ENCODE measurements at places on chromosomes 2 and 18.

DNA sequence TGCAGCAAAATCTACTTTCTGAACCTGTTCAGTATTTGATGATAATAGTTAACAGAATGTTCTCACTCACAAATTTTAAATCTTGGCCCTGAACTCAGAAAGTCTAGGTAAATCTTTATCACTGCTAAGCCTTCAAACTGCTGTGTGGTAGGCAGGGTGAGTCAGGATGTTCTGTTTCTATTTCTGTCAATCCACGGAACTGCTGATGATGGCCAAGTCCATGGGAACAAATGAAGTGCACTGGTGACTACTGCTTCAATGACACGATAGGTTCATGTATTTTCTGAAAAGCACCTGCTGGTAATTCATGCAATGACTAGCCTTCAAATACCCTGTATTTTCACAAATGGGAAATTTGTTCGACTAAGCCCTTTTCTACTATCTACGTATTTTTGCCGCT, 14.2 kb downstream of the NIFK start:
- DNase-seq = no peak

- no peak for DNase-seq
Measured at GRCh38 chr2:70753902-70754301, 14.1 kb downstream of the ADD2 start.

DNA sequence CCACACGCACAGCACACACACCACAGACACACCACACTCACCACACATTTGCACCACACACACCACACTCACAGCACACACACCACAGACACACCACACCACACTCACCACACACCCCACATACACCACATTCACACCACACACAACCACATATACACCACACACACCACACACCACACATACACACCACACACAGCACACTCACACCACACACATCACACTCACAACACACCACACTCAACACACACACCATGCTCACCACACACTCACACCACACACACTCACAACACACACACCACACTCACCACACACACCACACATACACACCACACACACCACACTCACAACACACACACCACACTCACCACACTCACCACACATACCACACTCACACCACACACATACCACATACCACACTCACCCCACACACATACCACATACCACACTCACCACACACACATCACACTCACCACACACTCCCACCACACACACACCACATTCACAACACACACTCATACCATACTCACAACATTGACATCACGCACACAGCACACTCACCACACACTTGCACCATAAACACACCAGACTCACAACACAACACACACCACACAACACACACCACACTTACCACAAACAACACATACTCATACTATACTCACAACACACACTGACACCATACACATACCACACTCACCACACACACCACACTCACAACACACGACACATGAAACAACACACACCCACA, 60.0 kb downstream of the SDC1 start:
- DNase-seq = no peak

GRCh38 chr18:49473721-49474120, 13.3 kb upstream of the DYM start:
- DNase-seq = no peak

DNA sequence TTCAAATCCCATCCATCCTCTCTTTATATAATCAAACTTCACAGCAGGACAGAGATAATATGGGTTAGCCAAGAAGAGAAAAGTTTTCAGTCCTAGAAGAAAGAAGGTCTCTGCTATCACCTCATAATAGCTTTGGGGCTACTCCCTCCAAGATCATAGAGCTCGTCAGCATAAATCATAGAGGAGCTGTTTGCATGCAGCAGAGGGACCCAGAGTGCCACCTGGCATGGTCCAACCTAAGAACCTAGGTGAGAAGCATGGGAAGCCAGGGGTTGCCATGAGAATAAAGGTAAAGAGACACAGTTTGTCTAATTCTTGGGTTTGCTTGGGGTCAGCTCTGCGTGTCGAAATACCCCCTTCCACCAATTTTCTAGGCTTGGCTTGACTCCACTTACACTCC, 87.1 kb upstream of the CYP1B1 start:
- DNase-seq = no peak

DNA sequence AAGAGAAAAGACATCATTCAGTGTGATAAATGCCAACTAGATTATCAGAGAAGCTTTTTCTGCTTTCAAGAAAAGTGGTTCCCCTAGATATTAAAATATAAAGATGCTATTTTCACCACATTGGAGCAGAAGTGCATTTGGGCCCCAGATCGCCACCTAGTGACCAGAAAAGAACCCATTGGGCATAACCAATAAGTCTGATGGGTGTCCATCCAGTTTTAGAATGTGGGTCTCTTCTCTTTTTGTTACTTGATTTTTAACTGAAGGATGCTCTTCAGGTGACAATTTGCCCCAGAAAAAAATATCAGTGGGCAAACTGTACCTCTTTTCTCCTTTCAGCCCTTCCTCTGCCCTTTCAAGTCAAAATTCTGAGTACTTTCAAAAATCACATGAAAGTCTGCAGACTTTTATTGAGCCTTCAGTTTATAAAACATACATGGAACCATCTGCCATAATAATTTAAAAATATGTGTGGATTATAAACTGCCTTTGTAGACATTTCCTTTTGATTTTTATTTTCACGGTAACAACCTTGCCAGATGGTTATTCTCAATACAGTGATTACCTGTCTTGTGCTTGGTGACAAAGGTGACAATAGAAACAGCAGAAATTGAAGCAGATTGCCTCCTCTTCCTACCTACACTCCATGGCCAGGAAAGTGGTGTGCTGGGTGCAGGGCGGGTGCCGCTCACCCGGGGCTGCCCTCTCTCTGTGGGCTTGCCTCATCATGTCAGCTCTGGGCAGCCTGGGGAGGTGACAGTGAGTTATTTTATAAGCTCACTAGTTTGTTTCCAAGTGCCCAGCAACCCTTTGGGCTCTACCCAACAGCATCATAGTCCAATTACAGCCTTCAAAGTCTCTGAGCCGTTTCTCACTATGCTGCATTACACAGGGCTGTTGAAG, 124.5 kb downstream of the DCDC2C start:
- no peak for DNase-seq

- DNase-seq = no peak
Measured at GRCh38 chr2:204517154-204517553, 28.1 kb upstream of the PARD3B start.

DNA sequence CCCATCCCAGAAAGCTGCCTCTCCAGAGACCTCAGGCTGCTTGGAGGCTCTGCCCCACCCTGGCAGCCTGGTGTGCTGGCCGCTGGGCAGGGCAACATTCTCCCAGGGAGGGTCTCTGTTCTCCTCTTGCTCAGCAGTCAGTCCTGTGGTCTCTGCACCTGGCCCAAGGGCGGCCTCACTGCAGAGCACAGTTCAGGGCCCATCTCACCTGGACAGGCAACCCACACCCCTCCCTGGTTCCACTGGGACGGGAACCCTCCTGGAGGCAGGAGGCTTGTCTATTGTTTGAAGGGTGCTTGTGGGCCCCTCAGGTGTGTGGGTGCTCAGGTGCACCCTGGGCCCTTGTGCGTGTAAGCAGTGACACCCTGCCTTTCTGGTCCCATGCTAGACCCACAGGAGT, 67.2 kb upstream of the OTOS start:
- DNase-seq = no peak

DNA sequence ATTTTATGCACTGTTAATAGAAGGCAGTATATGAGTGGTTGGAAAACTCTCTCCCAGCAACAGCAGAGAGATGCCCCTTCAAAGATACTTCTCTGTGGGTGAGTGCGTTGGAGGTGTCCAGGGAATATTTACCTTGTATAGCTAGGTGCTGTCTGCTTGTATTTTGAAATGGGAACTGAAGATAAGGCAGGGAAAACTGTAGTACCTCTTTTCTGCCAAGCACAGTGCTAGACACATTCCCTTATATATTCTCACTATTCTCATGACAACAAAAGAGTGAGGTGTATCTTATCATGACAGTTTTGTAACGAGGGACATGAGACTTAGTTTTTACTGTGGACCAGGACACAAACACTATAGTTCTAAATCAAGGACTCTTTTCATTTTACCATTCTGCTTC, 2.1 kb downstream of the TTC39C start:
- no peak for DNase-seq

GRCh38 chr2:29700560-29700959, 220.8 kb downstream of the ALK start:
- DNase-seq = no peak

GRCh38 chr2:15226661-15227060, 334.5 kb downstream of the NBAS start:
- DNase-seq = no peak

DNA sequence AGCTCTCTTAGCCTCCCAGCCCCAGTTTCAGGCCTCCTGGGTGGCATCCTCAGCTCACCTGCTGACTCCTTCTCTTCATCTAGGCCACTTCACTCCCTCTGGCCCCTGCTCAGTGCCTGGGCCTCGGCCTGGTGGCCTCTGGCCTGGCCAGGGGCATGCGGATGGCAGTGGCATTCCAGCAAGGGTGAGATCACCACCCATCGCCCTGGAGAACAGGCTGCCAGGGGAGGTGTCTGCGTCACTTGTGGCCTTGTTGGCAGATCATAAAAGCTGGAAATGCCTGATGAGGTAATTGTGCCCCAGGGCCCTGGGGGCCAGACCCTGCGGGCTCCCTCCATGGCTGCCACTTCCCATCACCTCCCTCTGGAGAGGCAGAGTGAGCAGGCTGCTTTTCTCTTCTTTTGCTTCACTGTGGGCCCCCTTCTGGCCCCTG, 72.5 kb upstream of the SMAD2 start:
- DNase-seq = no peak

DNA sequence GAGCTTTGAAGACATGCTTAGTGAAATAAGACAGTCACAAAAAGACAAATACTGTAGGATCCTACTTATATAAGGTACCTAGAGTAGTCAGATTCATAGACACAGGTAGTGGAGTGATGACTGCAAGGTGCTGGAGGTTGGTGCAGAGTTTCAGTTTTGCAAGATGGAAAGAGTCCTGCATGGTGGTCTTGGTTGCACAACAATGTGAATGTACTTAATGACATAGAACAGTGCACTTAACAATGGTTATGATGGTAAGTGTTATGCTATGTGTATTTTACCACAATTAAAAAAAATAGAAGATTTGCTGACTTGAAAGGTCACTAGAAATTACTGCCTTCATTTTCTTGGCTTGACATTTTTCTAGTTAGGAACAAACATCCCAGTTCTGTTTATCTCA, 9.5 kb downstream of the CERS6 start:
- no peak for DNase-seq

DNA sequence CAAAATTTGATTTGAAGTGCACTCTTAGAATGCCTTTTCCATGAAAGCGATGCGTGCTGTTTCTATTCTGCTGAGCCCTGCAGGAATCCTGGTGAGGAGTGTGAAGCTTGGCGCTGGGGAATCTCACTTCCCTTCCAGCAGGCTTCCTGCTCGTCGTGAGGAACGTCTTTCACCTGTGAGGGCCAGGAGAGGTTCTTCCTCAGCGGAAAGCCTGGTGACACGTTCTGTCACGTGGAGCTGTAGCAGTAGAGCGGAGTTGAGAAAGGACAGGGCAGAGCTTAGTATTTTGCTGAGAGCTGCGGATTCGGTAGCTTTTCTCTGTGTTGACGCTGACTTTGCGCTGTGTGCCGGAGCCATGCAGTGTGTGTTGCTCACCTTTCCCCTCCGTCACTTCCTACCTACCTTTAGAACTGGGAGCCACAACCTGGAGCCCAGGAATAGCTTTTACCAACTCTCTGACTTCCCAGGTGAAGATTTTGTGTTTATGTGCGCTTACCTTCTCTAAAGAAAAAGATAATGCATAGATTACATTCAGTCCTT, 294.8 kb downstream of the PTGR3 start:
- DNase-seq = no peak

DNA sequence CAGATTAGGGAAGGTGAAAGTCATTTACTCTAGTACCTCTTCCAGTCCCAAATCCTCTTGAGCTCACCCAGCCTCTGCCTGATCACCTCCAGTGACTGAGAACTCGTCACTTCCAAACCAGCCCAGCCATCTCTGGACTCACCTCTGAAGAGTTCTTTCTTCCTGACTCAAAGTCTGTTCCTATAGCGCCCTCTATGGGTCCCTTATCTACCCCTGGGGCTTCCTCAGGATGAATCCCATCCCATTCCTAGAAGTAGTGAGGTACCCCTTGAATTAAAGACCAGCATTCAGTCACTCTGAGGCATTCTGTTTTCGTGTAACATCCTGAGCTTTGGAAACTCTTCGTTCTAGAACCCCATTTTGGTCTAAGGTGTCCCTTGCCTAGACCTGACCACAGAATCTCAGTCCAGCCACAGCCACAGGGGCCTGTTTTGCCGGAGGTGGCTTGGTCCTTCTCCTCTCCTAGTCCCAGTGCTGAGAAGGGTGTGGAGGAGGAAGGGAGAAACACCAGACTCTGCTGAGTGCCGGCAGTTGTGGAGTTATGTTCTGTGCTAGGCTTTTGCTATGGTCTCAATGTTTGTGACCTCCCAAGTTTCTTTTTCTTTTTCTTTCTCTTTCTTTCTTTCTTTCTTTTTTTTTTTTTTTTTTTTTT, 32.7 kb downstream of the SIX3 start:
- no peak for DNase-seq

- DNase-seq = no peak
Measured at GRCh38 chr2:46470114-46470628, 9.2 kb upstream of the TMEM247 start.

GRCh38 chr2:181005809-181006208, 25.4 kb downstream of the UBE2E3 start:
- no peak for DNase-seq

DNA sequence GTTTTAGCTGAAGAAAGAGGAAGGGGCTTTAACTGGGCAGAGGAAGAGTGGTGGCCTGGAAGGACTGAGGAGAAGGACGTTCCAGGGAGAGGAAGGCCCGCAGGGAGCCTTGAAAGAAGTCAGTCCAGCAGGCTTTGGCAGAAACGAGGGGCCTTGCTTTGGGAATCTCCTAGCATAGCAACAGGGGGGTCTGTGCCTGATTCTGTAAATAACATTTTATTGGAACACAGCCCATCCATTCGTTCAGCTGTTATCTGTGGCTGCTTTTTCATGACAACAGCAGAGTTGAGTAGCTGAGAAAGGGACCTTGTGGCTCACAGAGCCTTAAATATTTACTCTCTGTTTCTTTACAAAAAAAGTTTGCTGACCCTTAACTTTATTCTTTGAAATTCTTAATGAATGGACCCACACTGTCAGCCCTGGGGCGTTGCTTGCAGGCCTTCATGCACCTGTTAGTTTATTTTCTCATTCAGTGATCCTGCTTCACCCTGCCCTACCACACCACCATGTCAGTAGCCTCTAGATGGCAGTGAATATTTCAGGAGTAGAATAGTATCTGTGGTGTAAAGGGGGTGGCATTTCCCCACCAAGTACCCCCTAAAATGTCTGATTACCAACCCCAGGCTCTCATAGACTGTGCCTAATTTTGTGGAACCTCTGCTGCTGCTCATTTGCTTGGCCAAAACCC, 61.0 kb downstream of the MGAT5 start:
- no peak for DNase-seq

- DNase-seq = no peak
Measured at GRCh38 chr18:46736135-46736534, 20.7 kb downstream of the ST8SIA5 start.

GRCh38 chr18:77058290-77058835, 74.2 kb downstream of the MBP start:
- no peak for DNase-seq
